Stimulated activated CD8-positive, alpha-beta memory T cell treated with anti-CD3 and anti-CD28 coated beads, Interleukin-12 subunit alpha, Interleukin-12 subunit beta, amount 100 ng/mL, for 4 hours (primary cell): ENCODE measurements at places on chromosomes 1 and 21.

GRCh38 chr1:66371233-66372005, 162.5 kb upstream of the SGIP1 start:
- DNase-seq = no peak

DNA sequence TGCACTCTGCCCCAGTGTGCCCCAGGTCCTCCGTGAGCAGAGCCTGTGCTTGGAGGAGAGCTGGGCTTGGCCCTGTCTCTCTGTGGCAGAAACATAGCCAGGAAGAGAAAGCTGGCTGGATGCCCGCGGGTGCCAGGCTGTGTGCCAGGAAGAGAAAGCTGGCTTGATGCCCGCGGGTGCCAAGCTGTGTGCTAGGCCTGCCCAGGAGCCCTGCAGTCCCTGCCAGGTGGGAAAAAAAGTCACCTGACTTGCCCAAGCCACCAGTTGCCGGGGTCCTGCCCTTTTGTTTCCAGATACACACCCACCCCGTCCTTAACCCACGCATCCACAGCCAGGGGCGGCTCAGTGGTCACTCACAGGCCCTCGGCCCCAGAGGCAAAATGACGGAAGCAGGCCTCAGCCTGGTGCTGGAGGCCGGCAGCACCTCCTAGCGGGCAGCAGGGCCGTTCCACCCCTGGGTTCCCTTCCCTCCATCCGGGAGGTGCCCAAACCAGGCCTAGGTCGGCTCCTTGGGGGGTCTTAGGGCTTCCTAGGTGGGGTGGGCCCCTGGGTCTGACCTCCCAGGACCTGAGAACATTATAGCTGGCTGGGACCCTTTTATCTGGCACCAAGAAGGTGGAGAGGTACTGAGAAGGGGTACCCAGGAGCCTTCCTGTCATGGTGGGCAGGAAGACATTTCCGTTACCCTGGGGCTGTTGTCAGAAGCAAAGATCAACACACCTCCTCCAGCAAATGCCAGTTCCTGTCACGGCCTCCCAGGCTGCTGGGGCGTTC, 9.1 kb downstream of the ITGB2 start:
- no peak for DNase-seq

- no peak for DNase-seq
Observed at GRCh38 chr1:162697140-162697895, 65.1 kb downstream of the DDR2 start.

DNA sequence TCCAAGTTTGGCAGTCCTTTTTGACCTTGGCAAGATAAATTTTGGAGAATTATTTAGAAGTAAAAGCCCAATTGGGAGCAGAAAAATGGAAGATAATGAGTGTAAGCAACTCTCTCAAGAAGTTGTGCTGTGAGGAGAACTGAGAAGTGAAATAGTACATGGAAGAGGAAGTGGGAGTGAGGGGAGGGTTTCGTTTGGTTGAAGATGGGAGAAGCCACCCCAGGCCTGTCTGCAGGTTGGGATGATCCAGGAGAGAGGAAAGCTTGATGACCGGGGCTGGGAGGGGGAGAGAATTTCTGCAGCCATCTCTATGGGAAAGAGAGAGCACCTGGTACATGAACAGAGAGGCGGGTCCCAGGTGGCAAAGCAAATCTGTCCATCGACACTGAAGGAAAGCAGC, 8.6 kb upstream of the RCAN1 start:
- no peak for DNase-seq

DNA sequence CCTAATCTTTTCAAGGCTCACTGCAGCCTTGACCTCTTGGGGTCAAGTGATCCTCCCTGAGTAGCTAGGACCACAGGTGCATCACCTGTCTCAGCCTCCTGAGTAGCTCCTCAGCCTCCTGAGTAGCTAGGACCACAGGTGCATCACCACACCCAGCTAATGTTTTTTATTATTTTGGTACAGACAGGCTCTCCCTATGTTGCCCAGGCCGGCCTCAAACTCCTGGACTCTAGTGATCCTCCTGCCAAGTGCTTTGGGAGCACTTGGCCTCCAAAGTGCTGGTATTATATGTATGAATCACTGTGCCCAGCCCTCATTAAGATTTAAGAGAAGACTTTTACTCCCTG, 58.5 kb upstream of the S1PR1 start:
- no peak for DNase-seq

DNA sequence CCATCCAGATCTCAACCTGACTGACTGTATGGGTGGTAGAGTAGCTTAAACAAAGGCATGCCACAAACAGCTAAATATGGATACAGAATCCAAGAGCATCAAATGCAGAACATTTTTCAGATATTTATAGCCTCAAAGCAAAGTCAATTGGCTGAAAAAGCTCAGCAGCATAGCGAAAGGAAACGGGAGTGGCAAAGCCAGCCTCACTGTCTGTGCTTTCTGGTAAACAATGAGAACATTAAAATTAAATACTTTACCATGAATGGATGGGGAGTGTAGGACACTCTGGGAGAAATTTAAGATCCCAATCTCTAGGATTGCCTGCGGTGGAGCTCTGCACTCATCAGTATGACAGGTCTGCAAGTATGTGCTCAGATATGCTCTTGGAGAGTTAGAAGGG, 4.4 kb downstream of the RASAL2 start:
- DNase-seq = no peak
